ENCODE measurements at places on chromosomes 11 and 22.
A peak's percentile ranks its signal among the peaks of the same experiment; 100 is the strongest.

DNA sequence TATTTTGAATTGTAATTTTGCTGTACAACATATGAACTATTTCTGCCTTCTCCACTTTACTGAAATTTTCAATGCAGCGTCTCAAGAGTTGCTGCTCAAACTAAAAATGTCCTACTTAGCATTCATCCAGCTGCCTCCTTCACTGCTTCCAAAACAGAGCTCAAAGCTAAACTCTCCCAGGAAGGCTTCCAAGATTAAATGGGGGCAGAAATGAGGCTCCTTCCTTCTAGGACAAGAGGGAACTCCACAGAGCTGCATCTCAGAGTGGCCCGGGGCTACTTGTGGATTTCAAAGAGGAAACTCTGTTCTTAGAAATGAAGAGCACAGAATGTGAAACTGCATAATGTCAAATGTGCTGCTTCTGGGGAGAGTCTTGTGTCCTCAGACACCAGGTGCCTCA, 295.9 kb upstream of the NCAM1 start:
- DNase-seq = no peak

DNA sequence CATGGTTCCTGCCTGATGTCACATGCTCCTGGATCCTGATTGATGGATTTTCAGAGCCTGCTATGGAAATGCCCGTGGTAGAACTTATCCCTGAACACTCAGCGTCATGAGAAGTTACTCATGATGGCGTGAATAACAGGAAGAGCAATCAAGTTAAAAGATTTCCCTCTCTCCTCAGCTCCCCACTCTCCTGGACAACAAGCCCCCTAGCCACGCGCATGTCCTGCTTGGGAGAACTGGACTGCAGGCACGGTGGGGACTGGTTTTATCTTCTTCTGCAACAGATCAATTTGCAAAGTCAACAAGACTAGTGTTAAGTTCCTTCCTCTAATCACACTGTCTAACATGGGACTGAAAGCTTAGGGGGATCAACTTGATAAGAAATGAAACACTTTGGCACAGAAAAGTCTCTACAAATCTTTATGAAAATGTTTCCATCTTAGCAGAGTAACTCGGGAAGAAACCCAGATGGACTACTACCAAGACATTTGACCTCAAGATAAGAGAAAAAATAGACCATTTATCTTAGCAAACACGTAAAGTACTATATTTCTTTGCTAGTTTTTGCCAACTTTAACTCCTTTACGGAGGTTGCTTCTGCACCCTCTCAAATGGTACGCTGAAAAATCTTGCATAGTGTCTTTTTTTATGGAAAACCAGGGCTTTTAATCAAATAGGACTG, 27.6 kb downstream of the POU2AF1 start:
- DNase-seq = no peak

DNA sequence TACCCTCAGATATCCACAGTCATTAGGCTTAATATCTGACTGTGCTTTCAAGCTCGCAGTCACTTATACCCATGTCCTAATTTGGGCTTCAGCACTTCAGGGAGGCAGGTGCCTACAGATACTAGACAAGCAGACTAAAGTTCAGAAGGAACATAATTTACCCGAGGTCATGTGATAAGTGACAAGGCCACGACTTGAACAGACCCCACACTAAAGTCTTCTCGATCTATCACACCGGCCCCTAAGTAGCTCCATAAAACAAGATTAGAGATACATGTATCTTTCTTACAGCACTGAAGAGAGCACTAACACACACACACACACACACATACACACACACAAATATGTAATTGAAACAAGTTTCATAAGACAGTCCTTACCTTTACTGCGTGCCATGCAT, 32.6 kb downstream of the TOM1 start:
- no peak for DNase-seq

DNA sequence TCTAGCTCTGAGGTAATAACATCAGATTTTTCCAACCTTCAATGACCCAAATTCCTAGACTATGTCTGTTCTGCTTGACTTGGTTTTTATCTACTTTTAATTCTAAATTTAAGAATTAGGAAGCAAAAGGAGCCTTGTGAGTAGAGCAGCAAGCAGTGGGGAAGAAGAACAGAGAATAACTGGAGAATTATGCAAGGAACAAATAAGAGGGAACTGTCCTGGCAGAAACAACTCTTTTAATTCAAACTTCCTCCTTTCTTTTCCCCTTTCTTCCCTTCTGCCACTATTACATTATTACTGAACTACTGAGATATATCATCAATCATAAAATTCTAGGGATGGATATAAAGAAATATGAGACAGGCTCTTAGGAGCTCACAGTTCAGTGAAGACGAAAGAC, 276.1 kb downstream of the SBF2 start:
- DNase-seq = no peak

GRCh38 chr11:102320188-102320587, 2.9 kb downstream of the BIRC3 start:
- no peak for DNase-seq

DNA sequence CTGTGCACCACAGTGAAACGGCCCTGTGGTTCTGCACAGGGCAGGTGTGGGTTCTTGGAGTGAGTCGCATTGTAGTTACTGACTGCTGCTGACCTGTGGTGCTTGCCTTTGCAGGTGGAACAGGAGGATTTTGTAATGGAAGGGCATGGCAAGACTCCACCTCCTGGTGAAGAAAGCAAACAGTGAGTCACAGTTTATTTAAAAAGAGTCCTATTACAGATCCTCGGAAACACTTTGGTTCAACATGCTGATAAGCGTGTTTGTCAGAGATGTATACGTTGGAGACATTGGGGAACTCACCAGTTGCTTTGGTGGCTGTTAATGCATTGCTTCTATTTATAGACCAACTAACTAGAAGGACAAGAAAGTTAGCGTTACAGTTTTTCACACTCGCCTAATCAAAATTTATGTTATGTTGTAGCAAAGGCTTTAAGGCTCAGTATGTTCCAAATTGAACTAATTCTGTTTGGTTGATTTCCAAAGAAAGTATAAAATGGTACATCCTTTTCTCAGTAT, 21.7 kb upstream of the TNRC6B start:
- no peak for DNase-seq

GRCh38 chr11:113276466-113276865, 37.9 kb upstream of the TTC12 start:
- DNase-seq = no peak

GRCh38 chr11:34546511-34547209, 33.1 kb upstream of the ELF5 start:
- no peak for DNase-seq

DNA sequence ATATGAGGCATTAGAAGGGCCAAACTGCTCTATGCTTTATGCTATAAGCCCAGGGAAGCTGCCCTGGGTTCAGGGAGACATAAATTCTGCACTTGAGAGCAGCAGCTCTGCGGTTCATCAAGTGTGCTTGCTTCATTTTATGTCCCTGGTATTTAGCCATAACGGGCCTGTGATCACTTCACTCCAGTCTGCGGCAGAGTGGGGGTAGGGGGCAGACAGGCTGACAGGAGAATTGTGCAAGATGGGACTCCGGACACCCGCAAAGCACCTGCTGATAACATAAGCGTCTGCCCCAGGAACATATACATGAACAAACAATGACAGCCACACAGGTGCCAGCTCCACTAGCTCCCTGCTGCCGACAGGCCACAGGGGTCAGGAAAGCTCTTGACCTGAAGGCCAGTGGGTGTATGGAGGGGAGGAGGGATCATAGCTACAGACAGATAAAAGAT, 56.1 kb downstream of the SMCO4 start:
- DNase-seq = no peak

DNA sequence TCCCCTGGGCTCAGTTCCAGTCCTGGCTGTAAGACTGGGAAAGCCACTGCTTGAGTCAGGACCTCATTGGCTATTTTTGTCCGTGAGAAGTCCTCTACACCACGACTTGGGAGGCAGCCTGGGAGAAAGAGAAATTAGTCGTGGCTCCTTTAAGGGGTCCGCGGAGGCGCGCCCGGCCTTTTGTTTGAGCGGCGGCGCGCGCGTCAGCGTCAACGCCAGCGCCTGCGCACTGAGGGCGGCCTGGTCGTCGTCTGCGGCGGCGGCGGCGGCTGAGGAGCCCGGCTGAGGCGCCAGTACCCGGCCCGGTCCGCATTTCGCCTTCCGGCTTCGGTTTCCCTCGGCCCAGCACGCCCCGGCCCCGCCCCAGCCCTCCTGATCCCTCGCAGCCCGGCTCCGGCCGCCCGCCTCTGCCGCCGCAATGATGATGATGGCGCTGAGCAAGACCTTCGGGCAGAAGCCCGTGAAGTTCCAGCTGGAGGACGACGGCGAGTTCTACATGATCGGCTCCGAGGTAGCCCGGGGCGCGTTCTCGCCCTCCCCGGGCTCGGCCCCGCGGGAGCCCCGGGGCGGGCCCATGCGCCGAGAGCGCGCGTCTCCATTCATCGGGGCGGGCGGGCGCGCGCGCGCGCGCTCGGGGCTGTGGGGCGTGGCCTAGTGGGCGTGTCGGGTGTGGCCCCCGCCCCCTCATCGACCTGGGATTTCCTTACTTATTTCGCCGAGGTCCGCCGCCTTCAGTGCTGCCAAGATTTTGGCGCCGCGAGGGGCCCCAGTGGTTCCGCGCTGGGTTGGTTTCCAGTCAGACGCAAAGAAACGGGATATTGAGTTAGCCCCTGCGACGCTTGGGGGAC, at the start of gene SMARCB1:
Gene SMARCB1, plus strand, starts transcription at position 215 of the 848 bp plus-strand sequence. Its CDS starts 204 bp downstream, at position 419.
- peak; percentile 98 for DNase-seq
